ENCODE measurements at places on chromosomes 3 and 15. TPM values are rescaled to one million over a fixed set of nuclear protein-coding genes. Genes with fewer than 3 reads are reported as not detected.

Gene C3orf22
- total RNA-seq, result not detected

Gene DUOXA2
- not detected for total RNA-seq

Gene CHCHD6
- total RNA-seq, result 7.7 TPM

Gene PTH1R
- not detected for total RNA-seq

Gene NUSAP1
- 334 TPM for total RNA-seq

Gene LRRIQ4
- 0.23 TPM for total RNA-seq

Gene NR1I2
- 0.26 TPM for total RNA-seq

Gene SEMA6D
- total RNA-seq, result not detected

Gene CKMT1A
- total RNA-seq, result not detected

Gene KCNAB1
- total RNA-seq, result not detected

DNA sequence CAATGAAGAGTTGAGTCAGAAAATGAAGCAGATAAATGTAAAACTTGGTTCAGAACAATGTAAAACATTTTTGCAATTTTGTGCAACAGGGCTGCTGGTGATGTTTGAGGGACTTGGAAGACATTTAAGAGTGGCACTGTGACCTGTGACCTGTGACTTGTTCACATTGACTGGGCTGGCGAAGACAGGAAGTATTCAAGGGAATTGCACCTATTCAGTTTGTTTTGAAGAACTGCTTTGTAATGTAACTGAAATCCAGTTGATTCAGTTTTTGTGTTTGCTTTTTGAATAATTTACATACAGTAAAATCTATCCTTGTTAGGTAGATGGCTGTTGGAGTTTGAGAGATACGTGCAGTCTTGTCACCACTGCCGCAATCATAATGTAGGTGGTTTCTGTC, 35.4 kb downstream of the MCTP2 start:
- no peak overlapping the region for H3K4me3 ChIP-seq
- H3K4me1 ChIP-seq, result peaks cover 46% of the 10 kb centered on the region
- peaks cover 37% of the 10 kb centered on the region for H3K36me3 ChIP-seq
- DNase-seq, result no peak

- H3K4me3 ChIP-seq, result no peak overlapping the region
- no peak overlapping the region for H3K27ac ChIP-seq
- H3K36me3 ChIP-seq, result no peaks in the 10 kb centered on the region
- no peaks in the 10 kb centered on the region for H3K27me3 ChIP-seq
Measured at GRCh38 chr15:28977377-28978010, 91.7 kb downstream of the APBA2 start.

DNA sequence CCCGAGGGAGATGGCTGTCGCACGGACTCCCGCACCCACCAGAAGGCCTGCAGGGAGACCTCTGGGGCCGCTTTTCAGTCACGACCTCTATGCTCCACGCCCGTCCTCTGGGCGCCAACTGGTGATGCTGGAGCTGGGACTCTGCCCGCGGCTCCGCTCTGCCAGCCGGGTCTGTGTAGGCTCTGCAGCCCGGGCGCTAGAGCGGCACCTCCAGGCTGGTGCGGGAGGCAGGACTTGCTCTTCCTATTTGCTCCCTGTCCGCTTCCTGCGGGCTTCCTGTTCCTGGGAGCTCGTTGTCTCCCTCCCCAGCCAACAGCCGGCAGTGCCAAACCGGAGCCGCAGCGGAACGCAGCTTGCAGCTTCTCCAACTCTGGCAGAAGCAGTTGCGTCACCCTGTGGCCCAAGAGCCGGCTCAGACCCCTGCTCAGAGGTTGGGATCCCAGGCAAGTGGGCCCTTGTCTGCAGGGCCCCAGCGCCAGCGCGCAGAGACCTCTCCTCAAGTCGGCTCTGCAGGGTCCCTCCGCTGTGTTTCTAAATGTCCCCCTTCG, 285.9 kb downstream of the XXYLT1 start:
- no peak overlapping the region for H3K27ac ChIP-seq
- no peaks in the 10 kb centered on the region for H3K4me1 ChIP-seq
- H3K27me3 ChIP-seq, result peaks cover 31% of the 10 kb centered on the region
- H3K4me3 ChIP-seq, result no peak overlapping the region
- peak; percentile 19 for DNase-seq
- H3K36me3 ChIP-seq, result no peaks in the 10 kb centered on the region

DNA sequence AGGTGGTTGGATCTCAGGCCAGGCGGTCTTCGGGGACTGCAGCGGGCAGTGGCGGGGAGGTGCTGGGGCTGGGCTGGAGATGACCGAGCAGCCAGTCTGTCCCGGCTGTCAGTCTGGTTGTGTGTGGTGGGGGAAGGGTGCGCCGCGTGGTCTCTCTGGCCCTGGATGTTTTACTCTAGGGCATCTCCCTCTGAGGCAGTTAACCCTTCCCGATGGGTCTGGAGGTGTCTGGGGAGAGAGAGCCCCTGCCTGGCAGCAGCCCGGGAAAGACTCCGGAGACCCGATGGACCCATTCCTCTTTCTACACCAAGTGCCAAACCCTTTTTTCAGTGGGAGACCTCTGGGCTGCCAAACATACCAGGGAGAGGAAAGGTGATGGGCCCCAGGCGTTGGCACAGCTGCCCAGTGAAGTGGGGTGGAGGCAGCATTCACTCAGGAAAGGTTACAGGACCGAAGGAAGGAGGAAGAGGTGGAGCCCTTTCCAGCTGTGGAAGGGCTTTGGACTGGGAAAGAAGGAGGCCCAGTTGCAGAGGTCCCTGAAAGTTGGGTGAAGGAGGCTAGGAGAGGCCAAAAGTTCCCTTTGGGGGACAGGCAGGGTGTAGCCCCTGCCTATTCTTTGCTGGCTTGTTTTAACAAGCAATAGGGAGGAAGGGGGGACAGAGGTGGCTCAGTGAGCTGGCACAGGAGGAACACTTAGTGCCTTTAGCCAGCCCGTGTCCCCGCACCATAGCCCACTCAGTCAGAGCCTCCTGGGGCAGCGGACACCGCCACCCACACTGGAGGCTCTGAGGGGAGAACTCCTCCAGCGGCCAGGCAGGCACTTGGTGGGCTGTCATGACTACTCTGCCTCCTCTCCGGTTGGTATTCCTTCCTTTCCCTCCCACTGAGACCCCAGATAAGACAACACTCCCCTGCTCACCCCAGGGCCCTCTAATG, 2.7 kb upstream of the BAHD1 start:
- H3K4me1 ChIP-seq, result peaks cover 24% of the 10 kb centered on the region
- H3K27me3 ChIP-seq, result peaks cover 68% of the 10 kb centered on the region
- no peaks in the 10 kb centered on the region for H3K36me3 ChIP-seq
- no peak for DNase-seq
- no peak overlapping the region for H3K4me3 ChIP-seq

DNA sequence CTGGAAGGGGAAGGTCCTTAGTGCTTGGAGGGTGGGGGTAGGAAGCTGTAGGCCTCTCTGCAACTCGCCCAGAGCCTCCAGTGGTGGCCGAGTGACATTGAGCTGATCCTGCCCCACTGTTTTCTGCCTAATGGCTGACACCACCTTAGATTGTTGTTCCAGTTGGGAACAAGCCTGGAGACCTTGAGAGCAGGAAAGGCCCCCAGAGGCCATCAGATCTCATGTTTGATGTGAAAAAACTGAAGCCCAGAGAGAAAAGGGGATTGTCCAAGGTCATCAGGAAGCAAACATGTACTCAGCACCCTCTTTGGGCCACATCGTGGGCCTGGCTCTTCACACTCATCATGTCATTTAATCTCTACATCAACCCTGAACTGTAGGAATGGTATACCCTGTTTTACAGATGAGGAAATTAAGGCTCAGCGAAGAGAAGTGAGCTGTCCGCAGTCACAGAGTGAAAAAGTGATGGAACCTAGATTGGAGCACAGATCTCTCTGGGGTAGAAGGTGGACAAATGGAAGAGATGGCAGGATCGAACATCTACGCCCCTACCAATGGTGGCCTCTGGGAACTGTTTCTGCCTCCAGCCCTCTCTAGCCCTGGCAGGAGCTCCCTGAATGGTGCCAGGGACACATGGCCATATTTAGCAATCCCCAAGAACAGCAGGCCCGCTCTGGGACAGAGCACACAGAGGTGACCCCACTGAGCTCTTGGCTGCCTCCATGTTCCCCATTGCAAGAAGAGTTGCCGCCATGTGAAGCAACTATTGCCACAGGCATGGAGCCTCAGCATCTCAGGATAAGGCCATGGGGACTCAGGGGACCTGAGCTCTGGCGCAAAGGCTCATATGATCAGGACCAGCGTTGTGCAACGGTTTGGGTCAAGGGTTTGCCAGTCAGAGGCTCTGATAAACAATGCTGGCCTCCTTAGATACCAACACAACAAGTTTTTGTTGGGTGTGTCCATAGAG, 31.6 kb upstream of the TSEN2 start:
- H3K27me3 ChIP-seq, result no peaks in the 10 kb centered on the region
- no peak overlapping the region for H3K27ac ChIP-seq
- H3K4me1 ChIP-seq, result no peaks in the 10 kb centered on the region

DNA sequence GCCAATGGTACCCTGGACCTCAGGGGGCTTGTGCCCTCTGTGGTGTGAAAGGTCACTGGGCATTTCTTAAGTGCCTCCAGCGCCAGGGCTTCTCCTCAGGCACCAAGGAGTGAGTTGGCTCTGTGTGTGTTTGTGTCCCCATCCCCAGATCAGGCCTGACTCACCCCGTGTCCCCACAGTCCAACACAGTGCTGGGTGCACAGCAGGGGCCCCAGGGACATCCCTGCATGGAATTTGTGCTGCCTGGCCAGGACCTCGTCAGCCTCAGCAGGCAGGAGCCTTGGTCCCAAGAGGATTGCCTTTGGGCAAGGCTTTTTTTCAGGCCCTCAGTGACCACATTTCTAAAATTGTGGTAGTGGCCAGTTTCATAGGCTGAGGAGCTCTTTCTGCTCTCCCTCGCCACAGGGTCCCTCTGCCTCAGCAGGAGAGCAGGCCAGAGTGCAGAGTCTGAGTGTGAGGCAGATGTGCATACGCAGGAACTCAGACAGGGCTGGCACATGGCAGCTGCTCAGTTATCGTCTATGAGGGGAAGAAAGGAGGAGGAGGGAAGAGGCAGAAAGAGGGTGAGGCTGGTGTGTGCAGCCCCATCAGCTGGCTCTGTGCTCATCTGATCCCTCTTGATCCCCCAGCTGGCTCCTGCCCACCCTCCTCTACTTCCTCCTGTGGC, 215.6 kb downstream of the RPLP1 start:
- H3K27ac ChIP-seq, result no peak overlapping the region
- H3K27me3 ChIP-seq, result peaks cover 9% of the 10 kb centered on the region
- no peak overlapping the region for H3K4me3 ChIP-seq

- no peak overlapping the region for H3K4me3 ChIP-seq
- H3K27ac ChIP-seq, result no peak overlapping the region
- H3K36me3 ChIP-seq, result no peaks in the 10 kb centered on the region
- no peak for DNase-seq
Measured at GRCh38 chr15:32881528-32881927, 163.7 kb downstream of the GREM1 start.

DNA sequence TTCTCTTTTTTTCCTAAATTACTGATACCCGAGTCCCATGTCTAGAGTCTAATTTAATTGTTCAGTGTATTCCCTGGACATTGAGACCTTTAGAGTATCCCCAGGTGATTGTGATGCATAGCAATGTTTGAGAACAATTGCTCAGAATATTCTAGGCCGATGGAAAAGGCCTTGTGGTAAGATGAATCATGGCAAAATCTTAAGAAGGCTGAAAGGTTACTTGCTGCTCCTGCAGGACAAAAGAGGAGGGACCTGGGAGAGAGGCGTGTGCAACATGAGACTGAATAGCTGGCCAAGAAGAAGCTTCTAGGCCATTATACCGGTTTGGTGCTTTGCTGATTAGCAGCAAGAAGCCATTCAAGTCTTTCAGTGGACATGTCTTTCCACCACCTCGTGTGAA, 256.6 kb downstream of the ROBO2 start:
- no peaks in the 10 kb centered on the region for H3K4me1 ChIP-seq
- DNase-seq, result no peak
- no peaks in the 10 kb centered on the region for H3K36me3 ChIP-seq
- no peaks in the 10 kb centered on the region for H3K27me3 ChIP-seq

DNA sequence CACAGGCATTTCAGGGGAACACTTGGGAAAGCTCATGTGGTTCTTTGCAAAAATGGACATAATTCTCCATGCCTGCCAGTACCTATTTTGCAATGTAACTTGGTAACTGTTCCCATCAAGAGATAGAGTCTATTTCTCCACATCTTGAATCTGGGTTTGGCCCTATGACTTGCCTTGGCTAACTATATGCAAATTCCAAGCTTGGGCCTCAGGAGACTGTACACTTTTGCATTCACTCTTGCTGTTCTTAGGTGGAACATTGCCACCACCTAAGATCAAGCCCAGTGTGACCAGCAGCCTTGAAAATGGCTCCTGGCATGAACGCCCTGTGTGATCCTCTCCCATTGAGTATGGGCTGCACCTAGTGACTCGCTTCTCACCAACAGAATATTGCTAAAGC, 19.8 kb upstream of the SMAD6 start:
- no peaks in the 10 kb centered on the region for H3K36me3 ChIP-seq
- H3K4me1 ChIP-seq, result no peaks in the 10 kb centered on the region
- DNase-seq, result no peak
- no peak overlapping the region for H3K4me3 ChIP-seq
- H3K27me3 ChIP-seq, result no peaks in the 10 kb centered on the region

DNA sequence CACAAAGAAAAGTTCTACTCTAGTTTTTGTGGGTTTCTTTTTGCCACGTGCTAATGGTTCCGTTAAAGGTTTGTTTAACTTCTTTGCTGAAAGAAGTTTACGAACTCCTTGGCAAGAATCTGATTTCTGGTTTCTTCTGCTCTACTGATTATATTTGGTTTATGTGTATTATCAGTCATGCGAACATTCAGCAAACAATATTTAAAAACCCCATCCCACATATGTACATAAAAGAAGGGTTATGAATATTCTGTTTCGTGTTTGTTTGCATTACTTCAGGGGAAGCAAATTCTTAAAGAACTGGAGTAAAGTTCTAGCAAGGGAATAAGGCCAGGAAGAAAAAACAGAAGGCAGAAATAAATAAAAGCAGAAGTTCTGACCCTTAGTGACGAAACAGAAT, 9.8 kb downstream of the LARS2 start:
- no peak overlapping the region for H3K27ac ChIP-seq
- no peak for DNase-seq
- peaks cover 45% of the 10 kb centered on the region for H3K36me3 ChIP-seq

GRCh38 chr3:183892610-183893214, 8.0 kb upstream of the PARL start:
- no peak overlapping the region for H3K4me3 ChIP-seq
- peaks cover 9% of the 10 kb centered on the region for H3K27me3 ChIP-seq
- peaks cover 5% of the 10 kb centered on the region for H3K4me1 ChIP-seq
- no peaks in the 10 kb centered on the region for H3K36me3 ChIP-seq
- H3K27ac ChIP-seq, result no peak overlapping the region
- DNase-seq, result no peak

All from activated CD8-positive, alpha-beta memory T cell treated with anti-CD3 and anti-CD28 coated beads, Interleukin-2, amount 10 ng/mL, durations not matched to agents 7 days and 5 days (primary cell).